Stimulated activated CD4-positive, alpha-beta T cell treated with anti-CD3 and anti-CD28 coated beads, Interleukin-12 subunit alpha, Interleukin-12 subunit beta, amount 100 ng/mL, for 24 hours (primary cell): ENCODE measurements at places on chromosomes 16 and 17.

GRCh38 chr16:46932802-46933201 lies 40.7 kb downstream of the DNAJA2 start:
- DNase-seq = no peak

- DNase-seq = no peak
Observed at GRCh38 chr16:13994239-13995106, 74.5 kb downstream of the ERCC4 start.

DNA sequence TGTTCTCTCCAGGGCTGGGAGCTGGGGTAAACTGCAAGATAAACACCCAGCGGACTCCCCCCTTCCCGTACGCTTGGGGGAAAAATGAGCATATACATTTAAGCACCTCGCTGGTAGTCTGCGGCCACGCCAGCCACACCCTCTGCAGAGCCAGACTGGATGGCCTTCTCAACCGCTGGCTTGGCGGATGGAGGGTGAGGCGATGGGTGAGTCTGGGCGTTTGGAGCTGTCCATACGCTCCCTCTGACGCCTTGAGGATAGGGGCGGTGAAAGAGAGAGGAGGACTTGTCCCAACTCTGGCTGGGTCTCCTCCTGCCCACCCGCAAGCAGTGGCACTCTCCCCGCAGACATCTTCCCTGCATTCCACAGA lies 1.0 kb downstream of the ITGA3 start:
- no peak for DNase-seq

DNA sequence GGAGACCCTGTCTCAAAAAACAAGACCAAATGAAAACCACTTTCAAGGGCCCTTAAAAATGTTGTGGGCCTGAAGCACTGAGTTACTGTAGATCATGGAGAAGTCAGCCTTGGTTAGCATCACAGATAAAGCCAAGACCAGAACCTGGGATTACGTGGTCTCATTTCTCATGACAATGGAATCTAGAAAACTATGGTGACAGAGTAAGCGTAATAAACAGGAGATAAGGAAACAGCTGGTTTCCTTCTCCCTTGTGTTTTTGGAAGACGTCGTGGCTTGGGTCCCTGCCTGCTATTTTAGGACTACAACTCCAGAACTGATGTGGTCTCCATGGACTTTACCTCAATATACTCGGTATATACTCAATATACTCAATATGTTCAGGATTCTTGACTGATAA lies 180.7 kb upstream of the ZFHX3 start:
- DNase-seq = no peak

DNA sequence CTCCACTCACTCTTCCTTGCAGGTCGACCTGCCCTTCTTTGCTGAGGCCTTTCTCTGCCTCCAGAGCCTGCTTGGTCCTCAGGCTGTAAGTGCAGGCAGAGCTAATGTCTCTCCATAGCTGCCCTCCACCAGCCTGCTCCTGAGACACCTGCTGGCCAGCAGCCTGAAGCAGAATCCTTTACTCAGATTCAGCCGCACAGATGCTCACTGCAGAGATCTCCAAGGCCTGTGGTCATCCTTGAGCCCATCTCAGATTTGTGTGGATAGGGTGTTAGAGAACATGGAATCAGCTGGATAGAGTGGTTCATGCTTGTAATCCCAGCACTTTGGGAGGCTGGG lies 11.5 kb downstream of the DEXI start:
- no peak for DNase-seq

DNA sequence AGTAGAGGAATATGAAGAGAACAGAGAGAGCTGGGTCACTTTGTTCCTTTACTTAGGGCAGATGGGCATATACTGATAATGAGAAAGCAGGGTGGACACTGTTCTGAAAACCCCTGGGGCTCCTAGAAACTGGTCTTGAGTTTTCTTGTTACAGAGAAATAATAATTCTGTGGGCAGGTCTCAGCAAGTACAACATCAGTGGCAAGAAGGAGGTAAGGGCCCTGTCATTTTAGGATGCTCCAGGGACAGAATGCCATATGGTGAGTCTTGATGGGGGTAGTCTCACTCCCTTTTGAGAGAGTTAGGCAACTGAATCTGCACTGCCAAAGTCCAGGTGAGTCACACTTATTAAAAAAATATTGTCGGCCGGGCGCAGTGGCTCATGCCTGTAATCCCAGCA lies 102.3 kb downstream of the KCNJ2 start:
- DNase-seq = no peak

DNA sequence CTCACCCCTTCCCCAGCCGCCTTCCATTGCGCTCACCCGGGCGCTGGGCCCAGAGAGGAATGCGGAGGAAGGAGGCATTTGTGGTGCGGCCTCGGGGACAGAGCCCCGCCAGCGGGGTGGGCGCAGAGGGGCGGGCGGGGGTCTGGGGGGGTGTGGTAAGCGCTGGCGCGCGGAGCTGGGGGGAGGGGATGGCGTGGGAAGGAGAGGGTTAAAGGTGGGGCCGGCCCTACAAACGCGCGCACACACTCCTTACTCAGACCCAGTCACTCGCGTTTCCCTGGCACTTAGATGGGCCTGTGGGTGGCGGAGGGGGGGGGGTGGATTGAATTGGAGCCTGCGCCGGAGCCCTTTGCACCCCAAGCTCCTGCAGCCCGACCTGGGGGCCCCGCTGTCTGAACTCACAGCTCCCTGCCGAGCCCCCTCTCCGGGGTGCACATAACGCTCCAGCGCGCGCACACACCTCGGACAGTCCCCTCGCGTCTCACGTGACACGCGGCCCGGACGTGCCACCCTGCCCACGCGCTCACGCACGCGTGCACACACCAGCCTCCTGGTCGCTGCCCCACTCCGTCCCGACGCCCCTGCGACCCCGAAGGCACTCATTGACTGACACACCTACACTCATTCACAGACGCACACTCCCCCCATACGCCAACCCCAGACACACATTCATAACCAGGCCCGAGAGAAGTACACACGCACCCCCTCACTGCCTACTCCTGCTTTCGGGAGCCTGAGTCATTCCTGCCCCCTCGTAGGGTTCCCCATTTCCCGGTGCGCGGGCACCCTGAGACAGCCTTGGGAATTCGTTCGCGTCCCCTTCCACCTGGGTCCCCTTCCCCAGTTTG lies 844 bp downstream of the TBKBP1 start:
- peak; percentile 59 for DNase-seq

- DNase-seq = no peak
Observed at GRCh38 chr16:8989099-8989878, 25.6 kb upstream of the USP7 start.

- no peak for DNase-seq
Observed at GRCh38 chr17:59669944-59670343, 37.3 kb downstream of the PTRH2 start.

DNA sequence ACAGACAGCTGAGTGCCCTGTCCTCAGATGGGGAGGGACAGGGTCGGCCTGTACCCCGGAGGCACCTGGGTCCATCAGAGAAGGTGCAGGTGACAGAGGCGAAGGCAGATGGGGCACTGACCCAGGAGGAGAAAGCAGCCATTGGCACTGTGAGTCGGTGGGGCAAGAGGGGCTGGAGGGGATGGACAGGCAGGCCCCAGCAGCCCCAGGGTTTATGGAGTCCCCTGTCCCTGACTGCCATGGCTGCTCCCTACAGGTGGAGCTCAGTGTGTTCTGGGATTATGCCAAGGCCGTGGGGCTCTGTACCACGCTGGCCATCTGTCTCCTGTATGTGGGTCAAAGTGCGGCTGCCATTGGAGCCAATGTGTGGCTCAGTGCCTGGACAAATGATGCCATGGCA lies 32.1 kb downstream of the ANKRD40 start:
- no peak for DNase-seq

DNA sequence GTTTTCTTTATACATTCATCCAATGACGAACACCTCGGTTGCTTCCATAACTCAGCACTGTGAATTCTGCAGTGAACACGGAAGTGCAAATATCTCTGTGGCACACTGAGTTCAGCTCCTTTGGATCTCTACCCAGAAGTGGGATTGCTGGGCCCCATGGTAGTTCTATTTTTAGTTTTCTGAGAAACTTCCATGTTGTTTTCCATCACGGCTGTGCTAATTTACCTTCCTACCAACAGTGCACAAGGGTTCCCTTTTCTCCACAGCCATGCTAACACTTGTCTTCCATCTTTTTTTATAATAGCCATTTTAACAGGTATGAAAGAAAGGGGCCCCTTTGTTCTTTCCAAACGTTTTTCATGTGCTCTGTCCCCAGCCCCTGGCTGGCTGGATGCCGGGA lies 30.2 kb upstream of the CBLN1 start:
- no peak for DNase-seq

GRCh38 chr16:54582631-54583250 lies 296.2 kb upstream of the IRX3 start:
- DNase-seq = no peak
